ENCODE measurements at places on chromosomes 1 and 21.

DNA sequence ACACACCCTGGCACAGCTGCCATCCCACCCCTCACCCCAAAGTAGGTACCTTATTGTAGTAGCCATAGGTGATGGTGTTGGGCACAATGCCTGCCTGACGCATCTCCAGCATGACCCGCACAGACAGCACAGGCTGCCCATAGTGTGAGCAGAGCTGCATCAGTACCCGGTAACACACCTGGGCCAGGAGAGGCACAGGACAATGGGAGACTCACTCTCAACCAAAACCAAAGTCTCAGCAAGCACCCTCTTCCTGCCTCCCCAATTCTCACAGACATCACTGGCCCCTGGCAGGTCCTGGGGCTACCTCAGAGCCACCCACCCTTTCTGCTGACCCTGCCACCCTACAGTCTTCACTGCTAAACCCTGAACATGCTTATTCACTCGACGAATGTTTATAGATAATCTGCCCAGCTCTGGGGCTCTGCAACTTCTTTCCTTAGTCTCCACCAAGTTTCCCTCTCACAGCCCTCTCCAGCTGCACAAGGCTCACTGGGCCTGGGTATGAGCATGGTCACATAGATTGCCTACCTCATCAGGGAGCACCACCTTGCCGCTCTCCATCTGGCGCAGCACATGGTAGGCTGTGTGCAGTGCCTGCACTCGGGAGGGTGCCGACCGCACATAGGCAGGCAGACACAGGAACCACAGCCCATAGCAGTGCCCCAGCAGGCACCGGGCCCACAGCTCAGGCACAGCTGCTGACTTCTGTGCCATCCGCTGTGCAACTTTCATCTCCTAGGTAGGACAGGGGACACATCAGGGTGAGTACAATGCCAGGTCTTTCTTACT is 10.3 kb downstream of the DENND4B start:
- no peak for DNase-seq

- DNase-seq = no peak
These were observed 1.7 kb downstream of the NR5A2 start for GRCh38 chr1:200029035-200029821.

- DNase-seq = no peak
These were observed 350.9 kb downstream of the S1PR1 start for GRCh38 chr1:101587741-101588140.

GRCh38 chr1:54777431-54777830 is 13.1 kb upstream of the PARS2 start:
- DNase-seq = no peak

GRCh38 chr1:157551694-157552693 is at the start of gene FCRL5:
TSS of gene FCRL5 (minus strand) at chr1:157552515. CDS start at chr1:157552362, 153 bp downstream.
- DNase-seq = no peak

DNA sequence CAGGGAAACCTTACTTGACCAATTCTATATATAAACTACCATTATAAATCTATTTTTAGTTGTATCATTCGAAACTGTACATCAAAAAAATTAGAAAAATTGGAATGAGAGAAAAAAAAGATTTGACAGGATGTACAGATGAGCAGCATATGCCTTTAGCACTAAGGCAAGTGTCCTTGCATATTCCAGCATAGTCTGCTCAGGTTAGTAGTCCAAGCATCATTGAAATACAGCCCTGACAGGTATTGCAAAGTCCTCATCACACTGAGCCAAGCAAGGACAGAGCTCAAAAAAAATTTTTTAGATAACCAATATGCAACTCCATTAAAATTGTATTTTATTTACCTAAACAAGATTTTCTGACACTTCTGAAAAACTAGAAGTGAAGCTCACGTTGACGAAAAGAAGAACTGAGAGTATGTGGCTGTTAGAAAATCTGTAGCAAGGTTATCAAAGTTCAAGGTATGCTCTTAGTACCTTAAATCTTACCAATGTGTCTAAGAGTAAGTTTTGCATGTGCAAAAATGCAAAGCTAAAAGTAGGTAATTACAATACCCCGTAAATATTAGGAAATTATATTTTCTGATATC is 465.6 kb upstream of the ADGRL4 start:
- no peak for DNase-seq

DNA sequence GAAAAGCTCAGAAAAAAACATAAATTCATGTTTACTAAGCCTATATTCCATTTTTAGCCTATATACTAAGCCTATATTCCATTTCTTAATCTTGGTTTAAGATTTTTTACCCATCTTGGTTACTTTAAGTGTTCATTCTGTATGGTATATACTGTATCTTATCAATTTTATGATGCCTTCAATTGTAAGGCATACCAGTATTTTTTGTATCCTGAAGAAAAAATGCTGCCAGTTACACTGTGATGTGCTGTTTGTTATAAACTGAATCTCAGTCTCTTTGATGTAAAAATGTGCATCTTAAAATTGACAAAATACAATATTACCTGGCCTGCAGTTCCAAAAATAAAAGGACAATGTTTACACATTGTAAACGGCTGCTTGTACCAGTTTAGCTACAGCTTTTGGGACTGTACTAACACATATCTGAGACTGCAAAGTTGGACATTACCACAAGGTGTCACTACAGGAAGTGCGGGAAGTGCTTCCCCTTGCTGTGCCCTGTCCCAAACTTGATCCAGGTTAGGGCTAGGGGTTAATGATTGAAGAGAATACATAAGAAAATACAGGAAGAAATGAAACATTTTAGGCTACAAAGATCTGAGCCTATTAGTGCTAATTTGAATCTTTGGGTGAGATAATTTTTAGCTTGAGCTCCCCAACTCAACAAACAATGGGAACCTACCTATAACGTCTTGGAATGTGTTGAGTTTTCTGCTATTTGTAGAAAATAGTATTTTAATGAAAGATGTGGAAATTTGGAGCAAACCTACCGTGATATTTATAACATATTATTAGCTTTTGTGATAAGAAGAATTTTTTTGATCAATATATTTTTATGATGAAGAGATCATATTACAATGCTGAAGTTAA is 108.9 kb downstream of the LBR start:
- no peak for DNase-seq

DNA sequence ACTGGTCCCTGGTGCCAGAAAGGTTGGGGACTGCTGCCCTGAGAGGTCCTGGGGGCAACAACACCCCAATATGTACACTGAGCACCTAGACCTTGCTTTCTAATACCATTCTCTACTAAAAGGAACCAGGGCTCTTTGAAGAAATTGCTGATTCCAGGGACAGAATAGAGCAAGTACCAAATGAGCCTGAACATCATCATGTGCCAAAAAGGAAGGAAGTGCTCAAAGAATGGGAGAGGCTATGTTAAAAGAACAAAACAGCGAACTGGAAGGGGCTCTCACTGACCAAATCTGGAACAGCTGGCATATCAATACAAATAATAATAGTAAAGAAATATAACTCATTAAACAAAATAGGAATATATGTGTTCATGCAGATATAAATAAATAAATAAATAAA is 50.8 kb downstream of the PIK3R3 start:
- no peak for DNase-seq

GRCh38 chr1:52632732-52633290 is at the start of gene SHISAL2A:
TSS of gene SHISAL2A (plus strand) at chr1:52633168. CDS start at chr1:52633494, 326 bp downstream.
- no peak for DNase-seq

DNA sequence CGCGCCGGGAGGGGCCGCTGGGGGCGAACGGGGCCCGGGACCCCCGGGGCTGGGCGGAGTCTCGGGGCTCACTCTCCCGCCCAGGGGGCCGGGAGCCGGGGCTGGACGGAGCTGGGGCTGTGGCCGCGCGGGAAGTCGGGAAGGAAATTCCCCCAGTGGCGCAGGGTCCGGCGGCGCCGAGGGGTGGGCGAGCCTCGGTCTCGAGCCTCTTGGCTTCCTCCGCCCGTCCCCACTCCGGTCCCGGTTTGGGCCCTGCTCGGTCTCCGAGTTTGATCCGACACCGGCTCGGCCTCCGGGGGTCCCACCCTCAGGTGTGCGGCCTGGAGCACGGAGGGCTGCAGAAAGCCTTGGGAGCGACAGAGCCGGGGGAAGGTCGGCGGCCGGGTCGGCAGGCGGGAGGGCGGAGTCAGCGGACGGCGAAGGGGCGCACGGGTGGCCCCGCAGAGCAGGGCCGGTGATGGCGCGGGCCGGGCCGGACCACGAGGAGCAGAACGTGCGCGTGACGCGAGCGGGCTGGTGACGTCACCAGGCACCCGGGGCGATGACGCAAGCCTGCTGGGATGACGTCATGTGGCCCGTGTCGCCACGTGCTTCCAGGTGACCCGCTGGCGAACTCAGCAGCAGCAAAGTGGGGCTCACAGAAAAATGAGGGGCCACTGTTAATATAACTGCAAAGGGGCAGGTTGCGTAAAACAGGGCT is 610 bp upstream of the HES4 start:
- DNase-seq = peak; percentile 77

DNA sequence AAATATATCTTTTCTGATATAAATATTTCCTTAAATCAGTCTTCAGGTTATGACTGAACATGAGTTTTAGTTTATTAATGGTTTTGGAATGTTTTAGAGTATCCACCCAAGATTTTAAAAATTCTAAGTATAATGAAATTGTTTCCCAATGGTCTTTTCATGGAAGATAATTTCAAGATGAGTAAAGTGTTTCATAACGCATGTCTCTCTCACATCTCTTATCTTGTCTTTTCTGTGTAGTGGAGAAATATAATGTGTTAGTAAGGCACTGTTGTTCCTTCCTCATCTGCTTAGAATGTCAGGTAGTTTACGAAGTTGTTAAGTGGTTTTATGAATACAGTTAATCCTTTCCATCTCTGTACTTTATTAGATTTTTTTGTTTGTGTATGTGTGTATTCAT is 49.6 kb downstream of the PLA2G4A start:
- no peak for DNase-seq

DNA sequence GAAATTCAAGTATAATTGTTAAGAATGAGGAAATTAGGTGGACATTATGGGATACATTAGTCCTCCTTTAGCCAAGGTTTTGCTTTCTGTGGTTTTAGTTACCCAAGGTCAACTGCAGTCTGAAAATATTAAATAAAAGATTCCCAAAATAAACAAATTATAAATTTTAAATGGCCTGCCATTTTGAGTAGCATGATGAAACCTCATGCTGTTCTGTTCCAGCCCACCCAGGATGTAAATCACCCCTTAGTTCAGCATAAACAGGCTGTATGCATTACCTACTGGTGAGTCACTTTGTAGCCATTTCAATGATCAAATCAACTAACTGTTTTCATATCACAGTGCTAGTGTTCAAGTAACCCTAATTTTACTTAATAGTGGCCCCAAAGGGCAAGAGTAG is 132.5 kb upstream of the LYPLAL1 start:
- no peak for DNase-seq

GRCh38 chr1:187415065-187415464 is 586.3 kb downstream of the PLA2G4A start:
- DNase-seq = no peak

- no peak for DNase-seq
These were observed 3.5 kb upstream of the COA6 start for GRCh38 chr1:234369784-234370183.

DNA sequence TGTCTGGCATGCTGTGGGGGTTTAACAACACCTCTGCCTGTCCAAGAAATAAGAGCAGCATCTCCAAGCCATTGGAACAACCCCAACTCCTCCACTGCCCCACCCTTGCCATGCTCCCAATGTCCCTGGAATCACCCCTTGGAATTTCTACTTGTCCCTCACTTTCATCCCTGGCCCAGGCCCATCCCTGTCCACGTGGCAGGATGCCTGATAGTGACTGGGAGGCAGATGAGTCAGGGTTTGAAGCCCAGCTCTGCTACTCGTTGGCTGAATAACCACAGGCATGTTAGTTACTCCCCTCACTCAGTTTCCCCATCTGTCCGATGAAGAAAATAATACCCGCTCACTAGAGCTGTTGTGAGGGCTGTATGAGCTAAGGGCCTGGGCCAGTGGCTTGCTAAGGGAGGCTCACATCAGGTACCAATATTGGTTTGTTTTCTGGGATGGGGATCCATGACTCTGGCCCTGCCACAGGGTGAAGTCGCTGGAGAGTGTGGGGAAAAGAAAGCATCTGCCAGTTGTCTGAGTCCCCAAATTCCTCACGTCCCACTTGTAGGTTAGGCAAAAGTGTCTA is 99.4 kb upstream of the TLR5 start:
- DNase-seq = no peak

Measured in NCI-H446 treated with DMSO at 0.1 percent for 48 hours (cell line).